ENCODE measurements at places on chromosomes 1 and 21.
A peak's percentile ranks its signal among the peaks of the same experiment; 100 is the strongest.

DNA sequence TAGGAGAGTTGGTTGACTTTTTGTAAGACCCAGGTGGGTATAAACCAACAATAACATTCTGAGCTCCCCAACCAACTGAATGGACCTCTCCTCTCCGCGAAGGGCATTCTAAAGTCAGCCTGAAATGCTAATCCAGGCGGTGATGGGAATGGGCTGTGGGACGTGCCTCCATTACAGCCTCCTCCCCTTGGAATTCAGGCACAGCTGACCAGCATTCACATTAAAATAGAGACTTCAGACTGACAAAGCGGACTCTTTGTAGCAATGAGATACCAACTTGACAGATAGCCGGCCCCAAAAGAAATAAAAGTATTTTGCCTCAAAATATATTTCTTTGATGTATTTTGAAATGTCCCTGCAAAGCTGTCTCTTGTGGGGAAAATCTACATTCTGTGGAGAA lies 101.7 kb downstream of the KIF26B start:
- no peak for DNase-seq

GRCh38 chr1:65440915-65441314 lies 20.4 kb downstream of the LEPR start:
- DNase-seq: peak; percentile 72

DNA sequence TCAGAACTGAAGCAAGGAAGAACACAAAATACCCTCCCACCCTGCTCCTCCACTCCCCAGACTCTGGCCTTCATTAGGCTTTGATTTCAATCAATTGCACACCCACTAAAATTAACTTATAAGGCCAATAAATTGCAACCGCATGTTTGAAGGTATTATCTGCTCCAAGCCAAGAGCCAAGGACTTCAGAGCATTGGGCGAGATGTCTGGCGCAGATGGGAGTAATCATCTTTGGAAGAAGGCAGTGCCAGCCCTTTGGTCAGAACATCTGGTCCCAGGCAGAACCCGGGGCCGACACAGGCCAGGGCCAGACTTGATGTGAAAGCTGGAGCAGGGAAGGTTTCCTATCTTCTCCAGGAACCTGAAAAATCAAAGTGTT lies 60.0 kb downstream of the SLC66A1 start:
- DNase-seq: no peak

DNA sequence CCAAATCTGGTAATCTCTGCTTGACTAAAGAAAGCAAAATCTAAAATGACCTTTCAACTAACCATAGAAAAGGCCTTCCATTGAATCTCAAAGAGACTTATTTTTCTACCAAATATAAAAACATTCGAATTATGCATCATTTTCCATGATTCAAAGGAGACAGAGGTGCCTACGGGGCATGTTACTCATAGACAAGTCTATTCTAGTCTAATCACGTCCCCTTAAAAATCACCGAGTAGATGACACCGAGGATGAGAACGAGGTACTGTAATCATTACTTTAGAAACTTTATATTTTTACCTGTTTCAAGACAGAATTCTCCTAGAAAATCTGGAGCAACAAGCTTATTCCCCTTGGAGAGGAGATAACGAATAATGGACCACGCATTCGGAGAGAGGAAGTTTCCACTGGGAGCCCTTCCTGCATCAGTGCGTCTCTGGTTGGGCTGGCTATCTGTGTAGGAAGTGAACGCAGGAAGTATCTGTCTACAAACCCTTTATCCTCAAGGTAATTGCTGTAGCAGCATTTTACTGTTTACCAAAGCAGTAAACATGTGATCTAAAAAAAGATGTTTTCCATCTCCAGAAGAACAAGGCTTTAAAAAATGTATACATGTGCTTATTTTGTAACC lies 9.5 kb downstream of the ERG start:
- DNase-seq: no peak

- no peak for DNase-seq
These were observed 13.4 kb upstream of the FAM43B start for GRCh38 chr1:20538760-20539551.

DNA sequence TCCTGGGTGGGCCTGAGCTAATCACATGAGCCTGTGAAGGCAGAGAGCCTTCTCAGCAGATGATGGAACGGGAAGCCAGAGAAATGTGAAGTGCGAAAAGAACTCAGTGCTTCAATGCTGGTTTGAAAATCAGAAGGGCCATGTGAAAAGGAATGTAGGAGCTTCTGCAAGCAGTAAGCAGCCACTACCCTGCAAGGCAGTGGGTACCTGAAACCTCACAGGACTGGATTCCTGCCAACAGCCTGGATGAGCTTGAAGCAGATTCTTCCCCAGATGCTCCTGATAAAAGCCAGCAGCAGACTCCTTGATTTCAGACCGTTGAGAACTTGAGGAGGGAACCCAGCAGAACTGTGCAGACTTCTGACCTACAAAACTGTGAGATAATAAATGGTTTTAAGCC lies 158.6 kb downstream of the SYT2 start:
- no peak for DNase-seq

DNA sequence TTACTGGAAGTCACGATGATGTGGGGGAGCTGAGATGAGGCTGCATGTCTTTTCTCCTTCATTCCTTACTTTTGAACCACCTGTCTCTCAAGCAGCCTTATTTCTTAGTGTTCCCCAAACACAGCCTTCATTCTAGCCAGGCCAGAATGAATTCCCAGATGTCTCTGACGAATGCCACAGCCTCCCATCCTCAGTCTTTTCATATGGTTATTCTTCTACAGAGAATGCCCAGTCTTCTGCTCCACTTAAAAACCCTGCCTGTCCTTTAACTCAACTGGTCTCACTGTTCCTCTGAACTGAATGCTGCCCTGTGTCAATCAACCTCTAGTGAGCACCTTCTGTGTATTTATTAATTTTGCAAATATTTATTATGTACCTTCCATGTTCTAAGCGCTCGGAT lies 156.2 kb downstream of the PLA2G4A start:
- DNase-seq: no peak

- DNase-seq: no peak
These were observed 183.8 kb downstream of the AJAP1 start for GRCh38 chr1:4838231-4838630.

- DNase-seq: no peak
These were observed 47.4 kb downstream of the MAP3K7CL start for GRCh38 chr21:29177800-29178199.

DNA sequence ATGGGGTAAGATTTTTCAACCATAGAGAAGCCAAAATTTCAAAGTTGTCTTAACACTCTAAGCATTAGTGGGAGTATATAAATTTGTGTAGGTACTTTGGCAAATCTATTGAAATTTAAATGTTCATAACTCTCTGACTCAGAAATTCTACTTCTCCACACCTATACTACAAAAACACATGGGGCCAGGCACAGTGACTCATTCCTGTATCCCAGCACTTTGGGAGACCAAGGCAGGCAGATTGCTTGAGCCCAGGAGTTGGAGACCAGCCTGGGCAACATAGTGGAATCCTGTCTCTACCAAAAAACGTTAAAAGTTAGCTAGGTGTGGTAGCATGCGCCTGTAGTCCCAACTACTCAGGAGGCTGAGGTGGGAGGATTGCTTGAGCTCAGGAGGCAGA lies 41.3 kb upstream of the RAVER2 start:
- no peak for DNase-seq

All from HFFc6 (cell line).